ENCODE measurements at places on chromosomes 4 and X.

DNA sequence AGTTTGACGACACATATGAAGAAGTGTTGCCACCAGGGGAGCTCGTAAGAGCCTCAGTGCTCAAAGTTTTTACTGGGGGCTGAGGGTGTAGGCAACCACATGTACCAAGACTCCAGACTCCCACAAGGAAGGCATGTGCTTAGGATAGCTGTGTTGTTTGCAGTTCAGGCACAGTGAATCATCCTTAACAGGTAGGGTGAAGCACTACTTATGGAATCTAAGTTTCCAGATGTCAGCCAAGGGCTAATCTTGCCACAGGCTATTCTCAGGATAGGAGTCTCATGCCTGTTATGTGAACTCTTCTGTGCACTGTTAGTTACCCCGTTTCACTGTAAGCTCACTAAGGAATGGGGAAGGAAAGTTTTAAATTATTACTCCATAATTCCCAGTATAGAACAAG is 202.6 kb downstream of the TMA16 start:
- no peak for DNase-seq

DNA sequence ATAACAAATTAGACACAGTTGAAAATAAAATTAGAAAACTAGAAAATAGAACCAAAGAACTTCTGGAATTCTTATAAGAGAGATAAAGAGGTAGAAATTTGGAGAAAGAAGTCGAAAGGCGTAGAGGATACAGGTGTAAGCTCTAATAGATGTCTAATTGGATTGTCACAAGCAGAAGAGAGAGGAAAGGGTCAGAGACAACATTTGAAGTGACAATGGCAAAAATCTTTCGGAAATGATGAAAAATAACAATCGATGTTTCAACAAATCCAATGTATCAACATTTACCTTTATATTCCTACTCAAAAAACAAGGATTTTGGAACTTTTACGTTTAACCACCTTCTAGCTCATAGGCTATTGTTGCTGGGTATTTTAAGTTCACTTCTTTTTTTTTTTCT is 3.8 kb downstream of the CXCL8 start:
- DNase-seq: no peak

DNA sequence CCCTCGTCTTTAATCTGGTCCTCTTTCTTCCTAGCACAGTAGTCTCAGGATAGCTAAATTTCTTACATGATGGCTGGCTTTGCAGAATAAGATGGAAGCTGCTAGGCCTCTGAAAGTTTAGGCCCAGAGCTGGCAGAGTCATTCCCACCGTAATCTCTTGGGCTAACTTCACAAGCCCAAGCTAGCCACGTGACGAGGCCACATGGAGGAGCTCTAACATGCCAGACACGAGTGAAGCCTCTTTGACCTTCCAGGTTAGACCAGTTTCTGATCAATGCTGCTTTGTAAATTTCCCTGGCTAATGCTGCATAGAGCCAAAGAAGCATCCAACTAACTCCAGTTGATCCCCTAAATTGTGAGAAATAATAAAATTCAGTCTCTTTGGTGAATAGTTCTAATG is 9.5 kb upstream of the CENPE start:
- DNase-seq: no peak

DNA sequence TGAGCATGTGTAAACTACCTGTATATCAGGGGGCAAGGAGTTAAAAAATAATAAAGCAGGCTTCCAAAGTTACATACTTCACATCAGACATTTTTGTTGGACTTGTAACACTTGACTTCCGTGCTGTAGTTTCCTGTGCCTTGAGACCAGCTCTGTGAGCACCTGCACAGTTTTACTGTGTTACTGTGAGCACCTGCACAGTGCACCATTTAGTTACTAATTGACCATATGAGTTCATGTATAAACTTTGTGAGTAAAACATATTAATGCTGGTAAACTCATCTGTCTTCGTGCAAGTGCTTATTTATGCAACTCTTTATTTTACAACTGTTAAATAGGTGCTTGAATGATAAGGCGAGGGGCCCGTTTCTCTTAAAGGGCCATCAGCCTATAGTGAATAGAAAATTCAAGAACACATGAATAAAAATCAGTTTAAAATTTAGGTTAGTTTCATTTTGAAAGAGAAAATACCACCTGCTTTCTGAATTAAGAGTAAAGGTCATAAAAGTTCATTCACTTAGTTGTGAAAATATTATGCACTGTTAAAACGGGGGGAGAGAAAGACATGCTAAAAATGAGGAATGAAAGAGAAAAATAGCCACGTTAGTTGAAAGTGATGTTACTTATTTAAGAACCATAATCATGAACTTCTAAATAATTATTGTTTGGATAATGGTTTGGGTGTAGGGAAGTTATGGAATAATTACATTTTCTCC is 42.4 kb downstream of the USP9X start:
- DNase-seq: no peak

DNA sequence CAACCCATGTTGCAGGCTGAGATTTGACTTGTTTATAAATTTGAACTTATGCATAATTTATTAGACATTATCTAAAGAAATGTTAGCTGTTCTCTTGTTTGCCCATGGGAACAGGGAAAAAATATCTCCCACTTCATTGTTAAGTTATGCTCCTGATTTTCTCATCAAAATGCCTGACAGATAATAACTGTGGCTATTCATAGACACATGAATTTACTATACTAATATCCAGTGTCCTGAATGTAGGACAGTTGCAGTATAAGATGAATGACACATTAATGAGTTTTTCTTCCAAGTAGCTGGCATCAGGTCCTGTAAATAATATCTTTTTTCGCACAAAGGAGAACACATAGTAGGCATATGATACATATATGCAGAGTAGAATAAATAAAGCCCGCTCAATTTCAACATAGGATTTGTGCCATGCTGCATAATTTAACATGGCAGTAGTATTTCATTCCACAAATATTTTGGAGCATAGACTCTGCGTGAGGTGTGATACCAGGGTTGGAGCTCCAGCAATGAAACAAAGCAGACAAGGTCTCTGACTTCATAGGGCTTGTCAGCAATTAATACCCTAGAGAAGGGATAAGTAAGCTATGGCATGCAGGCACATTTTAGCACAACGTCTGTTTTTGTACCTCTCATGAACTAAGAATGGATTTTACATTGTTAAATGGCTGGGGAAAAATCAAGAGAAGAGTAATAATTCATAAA is 40.4 kb upstream of the DDX53 start:
- no peak for DNase-seq

- no peak for DNase-seq
These were observed 230.2 kb upstream of the JADE1 start for GRCh38 chr4:128579154-128579853.

DNA sequence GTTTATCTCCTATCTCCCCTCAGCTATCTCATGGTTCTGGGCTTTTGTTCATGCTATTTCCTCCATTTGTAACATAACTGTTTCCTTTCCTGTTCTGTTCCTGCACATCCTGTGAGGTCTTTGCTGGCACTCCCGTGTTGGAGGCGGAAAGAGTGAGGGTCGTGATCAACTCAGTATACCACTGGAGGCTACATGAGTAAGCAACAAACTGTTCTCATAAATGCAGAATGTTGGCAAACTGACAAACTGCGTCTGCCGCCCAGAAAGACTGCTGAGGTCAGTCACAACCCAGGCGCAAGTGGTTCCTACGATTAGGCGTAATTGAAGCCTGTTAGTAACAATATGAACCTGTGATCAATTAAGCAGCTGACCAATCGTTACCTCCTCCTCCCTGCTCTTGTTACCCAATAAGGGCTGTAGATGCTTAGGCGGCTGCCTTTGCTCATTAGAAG is 48.8 kb downstream of the C4orf33 start:
- no peak for DNase-seq

DNA sequence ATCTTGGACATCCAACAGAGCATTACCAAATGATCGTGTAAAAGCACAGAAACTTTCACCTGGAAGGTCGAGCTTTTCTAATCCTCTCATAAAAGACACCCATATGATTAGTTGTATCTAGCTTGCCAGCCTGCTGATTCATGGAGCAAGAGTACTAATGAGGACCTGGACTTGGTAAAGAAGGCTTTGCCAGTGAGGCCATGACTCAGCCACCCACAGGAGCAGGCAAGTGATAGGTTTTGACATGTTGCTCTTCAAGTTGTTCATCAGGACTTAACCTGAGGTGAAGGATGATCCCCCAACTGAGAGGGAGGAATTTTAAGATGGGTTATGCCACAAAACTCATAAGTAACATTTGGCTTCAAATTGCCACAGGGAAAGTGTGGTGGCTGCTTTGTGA is 24.7 kb upstream of the EPGN start:
- no peak for DNase-seq

DNA sequence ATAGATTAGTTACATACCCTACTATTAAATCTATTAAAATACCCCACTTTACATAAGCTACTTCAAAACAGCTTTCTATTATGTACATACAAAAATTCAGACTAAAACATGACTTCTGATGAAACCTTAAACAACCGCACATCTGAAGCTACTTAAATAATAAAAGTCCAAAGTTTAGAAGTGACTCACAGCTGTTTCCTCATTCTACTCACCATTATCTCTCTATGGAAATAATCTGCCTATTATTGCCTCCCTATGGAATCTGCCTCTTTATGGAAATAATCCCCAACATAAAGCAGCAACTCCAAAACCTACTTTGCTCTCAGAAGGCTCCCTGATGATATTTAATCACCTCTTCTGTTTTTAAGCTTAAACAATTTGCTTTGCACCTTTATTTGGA is 15.7 kb upstream of the BANK1 start:
- DNase-seq: no peak

DNA sequence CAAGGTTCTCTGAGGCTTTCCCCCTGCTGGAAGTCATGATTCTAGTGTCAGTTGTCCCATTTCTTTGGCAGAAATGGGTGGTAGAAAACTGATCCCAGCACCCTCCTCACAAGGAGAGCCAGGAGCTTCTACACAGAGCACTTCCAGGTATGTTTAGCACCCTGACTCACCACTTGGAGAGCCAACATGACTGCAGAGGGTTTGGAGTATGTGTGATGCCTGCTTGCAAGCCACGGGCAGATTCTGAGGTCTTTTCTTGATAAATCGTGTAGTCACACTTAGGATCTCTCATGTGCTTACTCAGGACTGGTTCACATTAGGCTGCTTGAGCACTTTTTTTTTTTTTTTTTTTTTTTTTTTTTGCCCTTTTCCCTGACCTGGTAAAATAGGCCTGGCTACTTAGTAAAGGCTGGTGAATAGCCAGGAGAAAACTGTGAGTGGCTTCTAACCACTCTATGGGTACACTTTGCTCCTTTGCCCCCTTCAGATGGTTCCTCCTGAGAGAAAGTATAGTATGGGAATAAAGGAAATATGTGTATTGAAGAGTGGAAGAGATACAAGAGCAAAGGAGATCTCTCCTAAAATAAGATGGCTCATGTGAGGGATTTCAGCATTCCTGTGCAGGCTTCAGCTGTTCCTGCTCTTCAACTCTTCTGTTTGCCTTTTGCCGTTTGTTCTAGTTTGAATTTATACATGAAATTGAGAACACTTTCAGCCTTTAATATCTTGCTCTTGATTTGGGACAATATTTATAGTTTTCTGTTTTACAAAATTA is 103.6 kb downstream of the EMCN start:
- no peak for DNase-seq

DNA sequence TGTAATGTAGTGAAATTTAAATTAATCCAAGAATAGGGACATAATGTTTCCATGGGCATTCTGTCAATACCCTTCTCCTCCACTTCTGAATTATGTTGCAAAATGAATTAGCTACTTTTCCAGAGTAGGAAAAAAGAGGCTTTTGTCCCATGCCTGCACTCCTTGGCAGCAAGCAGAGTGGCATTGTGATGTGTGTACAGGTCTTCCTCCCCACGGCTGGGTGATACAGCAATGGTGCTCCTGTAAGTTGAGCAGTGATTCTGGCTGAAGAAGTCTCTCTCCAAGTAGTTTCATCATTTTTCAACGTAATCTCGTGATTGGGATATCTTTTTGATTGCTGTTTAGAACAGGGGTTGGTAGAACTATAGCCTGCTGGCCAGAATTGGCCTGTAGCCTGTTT is 59.9 kb downstream of the KIT start:
- DNase-seq: no peak

DNA sequence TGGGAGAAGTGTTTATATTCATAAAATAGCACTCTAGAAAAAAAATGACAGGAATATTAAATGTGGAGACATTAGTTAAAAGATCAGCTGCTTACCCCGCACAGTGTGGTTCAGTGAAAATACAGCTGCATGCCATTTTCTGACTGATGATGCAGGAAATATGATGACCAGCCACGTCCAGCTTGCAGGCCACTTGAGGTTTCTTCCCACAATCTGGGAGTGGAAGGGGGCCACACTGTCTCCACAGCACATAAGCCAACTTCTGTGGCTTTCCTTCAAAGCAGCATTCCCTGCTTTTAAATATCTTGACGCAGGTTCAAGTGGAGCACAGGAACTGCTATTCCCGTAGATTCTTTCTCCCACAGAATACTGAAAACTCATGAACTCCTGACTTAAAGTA is 173.4 kb upstream of the GALNT7 start:
- DNase-seq: no peak

DNA sequence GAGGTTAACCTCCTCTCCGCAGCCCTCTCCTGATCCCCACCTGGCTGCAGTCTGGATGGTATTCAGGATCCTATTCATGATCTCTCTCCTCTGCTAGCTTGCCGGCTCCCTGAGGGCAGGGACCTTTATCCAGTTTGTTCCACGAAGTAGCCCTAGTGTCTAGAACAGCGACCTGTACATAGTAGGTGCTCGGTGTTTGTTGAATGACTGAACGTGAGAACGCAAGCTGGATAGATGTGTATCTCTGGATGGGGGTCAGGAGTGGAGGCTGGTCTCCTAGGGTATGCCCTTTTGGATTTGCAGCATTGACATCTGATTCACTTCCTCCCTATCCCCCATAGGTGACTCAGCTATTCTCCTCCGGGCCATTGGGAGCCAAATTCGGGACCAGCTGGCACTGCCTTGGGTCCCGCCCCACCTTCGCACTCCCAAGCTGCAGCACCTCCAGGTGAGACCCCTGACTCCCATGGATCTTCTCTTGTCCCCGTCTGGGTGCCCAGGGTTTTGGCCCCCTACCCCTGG is 7.3 kb downstream of the CCDC22 start:
- no peak for DNase-seq

DNA sequence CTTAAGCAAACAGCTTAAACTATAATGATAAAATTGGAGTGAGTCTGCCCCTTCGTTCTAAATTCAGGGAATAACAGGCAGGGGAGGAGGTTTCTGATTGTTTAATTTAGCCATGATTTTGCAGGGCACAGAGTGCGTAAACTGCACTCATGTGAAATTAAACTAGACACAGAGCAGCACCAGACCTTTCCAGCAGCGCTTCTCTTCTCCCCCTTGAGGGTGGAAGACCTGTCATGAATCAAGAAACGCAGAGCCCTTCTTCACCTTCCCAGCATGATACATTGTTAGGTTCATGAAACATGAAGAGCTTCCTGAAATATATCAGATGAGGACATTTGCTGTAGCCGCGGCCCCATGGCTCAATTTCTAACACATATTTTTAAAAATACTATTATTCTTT is 63.1 kb downstream of the FAM114A1 start:
- DNase-seq: no peak

DNA sequence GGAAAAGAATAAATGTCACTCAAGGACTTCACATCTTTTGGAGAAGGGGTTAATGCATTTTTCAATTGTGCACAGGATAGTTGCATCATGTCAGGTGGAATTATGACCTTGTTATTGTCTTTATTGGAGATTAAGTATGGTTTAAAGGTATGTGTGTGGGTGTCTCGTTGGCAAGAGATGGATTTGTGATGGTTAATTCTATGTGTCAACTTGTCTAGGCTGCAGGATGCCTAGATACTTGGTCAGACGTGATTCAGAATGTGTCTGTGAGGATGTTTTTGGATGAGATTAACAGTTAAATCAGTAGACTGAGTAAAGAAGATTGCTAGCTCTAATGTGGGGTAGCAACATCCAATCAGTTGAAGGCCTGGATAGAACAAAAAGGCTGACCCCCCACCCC is 42.2 kb upstream of the HSD17B10 start:
- no peak for DNase-seq

GRCh38 chrX:16250296-16250695 is 83.0 kb downstream of the MAGEB17 start:
- no peak for DNase-seq

Data from T-helper 1 cell (primary cell).